ENCODE measurements at places on chromosomes 4 and X. TPM values are rescaled to one million over a fixed set of nuclear protein-coding genes. Genes with fewer than 3 reads are reported as not detected.

GRCh38 chr4:79395841-79396240 is 12.2 kb downstream of the GK2 start:
- ATAC-seq: no peak

DNA sequence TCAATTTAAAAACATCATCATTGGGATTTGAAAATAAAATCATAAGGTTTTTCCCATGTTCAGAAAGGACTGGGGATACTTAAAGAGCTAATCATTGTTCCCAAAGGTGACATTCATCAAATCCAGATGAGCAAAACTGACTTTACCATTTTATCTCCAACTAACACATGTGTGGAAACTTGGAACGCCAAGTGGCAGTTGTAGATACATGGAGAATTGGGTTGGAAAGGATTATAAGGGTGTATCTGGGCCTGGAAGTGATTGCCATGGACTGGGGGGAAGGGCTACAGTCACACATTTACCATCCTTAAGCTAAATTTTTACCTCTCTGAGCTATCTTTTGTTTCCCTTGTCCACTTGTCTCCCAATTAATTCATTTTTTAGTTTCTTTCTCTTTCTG is 203.4 kb downstream of the SLC39A8 start:
- ATAC-seq: no peak

DNA sequence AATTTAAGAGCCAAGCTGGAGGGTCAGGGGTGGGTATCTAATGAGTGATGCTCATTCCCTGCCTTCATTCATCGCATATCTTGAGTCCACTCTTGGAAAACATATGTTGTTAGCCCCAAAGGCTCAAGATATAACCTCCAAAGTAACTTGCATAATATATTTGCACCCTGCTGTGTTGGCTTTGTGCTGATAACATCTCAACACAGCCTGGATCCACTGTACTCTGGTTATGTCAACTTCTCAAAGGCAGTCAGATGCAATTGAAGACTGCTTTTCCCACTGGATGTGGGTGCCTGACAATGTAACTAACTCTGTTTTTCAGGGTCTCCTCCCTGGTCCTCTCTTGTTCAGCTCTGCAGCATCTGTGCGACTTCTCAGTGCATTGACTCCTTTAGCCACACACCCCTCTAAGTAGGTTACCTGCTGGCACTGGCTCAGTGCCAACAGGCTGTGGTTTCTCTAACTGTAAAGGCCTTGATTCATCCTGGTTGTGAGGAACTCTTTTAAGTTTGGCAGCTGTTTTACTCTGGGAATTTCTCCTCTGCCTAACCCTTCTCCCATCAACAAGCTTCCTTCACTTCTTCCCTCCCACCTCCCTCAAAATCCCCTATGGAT is 28.1 kb downstream of the SLC16A2 start:
- no peak for ATAC-seq

- no peak for ATAC-seq
Measured at GRCh38 chr4:183984566-183984965, 79.5 kb downstream of the STOX2 start.

GRCh38 chr4:101911616-101912015 is 121.1 kb downstream of the BANK1 start:
- ATAC-seq: no peak

DNA sequence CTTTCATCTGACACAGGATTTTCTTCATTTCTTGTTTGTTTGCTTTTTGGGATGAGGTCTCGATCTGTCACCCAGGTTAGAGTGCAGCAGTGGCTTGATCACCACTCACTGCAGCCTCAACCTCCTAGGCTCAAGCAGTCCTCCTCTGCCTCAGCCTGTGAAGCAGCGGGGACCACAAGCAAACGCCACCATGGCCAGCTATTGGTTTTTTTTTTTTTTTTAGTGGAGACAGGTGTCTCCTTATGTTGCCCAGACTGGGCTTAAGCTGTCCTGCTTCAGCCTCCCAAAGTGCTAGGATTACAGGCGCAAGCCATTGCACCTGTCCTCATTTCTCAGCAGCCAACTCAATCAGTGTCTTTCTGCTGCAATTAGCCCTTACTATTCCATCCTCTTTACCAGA is 10.3 kb downstream of the SPRY1 start:
- no peak for ATAC-seq

DNA sequence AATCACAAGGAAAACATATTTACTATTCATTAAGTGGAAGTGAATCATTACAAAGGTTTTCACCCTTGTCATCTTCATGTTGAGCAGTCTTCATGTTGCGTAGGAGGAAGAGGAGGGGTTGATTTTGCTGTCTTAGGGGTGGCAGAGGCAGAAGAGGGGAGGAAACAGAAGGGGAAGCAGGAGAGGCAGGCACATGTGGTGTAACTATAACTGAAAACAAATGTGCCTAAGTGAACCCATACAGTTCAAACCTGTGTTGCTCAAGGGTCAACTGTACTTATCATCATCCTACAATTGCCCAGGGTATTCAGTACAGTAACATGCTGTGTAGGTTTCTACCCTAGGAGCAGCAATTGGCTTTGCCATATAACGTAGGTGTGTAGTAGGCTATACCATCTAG is 47.2 kb downstream of the SYNPO2 start:
- no peak for ATAC-seq

- no peak for ATAC-seq
Measured at GRCh38 chr4:107853444-107854355, 29.0 kb downstream of the SGMS2 start.

DNA sequence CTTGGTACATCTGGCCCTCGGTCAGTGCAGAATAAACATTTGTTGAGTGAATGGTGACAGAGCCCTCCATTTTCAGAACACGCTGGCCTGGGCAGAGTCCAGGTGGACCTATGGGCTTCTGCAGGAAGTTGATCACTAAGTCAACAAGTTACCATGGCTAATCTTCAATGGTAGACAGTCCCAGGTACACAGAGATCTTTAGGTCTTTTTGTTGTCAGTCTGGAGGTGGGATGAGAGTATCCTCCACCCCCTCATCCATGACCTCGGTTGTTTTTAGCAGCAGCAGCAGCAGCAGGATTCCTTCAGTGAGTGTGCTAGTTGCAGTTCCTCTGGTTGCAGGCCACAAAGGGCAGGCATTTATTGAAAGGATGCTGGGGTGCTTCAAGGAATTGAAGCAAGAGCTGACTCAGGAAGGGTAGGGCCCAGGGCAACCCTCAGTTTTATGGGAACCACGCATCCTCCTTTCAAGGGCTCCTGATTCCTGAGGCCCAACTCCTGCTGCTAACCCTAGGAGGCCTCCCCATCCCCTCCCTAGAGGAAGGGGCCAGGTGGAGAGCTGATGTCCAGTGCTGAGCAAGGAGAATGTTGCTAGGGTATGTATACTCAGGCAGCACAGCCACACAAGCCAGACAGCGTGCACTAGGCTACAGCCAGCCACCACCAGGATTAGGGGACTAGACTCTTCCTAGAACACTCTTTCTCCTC is 1.7 kb upstream of the USP27X start:
- no peak for ATAC-seq

Gene UCP1
- total RNA-seq: 0.26 TPM

Gene RENBP
- total RNA-seq: 5.9 TPM

Gene MAOA
- total RNA-seq: 0.31 TPM

Gene HS3ST1
- 1.0 TPM for total RNA-seq

Data from motor neuron (in vitro differentiated cells).